ENCODE measurements at places on chromosomes 12 and 14.

DNA sequence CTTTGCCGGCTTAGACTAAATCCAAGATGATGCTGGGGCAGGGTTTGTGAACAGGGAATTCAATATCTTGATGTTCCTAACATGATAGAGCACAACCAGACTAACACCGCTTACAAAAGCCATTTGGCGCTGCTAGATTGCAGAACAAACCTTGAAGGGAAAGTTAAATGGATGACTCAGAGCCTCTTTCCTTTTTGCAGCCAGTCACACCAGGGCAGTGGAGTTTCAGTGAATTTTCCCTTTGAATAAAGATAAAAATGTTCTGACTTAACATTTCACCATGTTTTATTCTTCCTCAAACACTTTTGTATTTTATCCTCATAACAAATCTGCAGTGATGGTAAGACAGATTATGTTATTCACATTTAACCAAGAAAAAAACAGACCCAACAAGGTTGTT lies 47.3 kb downstream of the PDE6H start:
- DNase-seq, result no peak

DNA sequence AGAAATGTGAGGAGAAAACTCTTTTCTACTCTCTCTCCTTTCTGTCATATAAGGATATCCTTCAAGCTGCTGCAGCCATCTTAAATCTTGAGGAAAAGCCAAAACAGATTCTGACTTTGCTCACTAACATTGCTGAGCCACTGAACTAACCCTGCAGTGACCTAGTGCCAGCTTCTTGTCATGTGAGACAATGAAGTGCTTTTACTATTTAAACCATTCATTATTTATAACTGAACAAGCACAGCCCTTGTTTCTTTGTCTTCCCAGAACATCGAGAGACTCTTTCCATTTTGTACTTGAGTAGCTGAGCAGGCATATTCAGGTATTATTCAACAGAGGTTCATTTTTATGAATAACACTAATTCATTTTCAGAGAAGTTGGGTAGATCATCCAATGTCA lies 455.0 kb upstream of the TMPO start:
- no peak for DNase-seq

DNA sequence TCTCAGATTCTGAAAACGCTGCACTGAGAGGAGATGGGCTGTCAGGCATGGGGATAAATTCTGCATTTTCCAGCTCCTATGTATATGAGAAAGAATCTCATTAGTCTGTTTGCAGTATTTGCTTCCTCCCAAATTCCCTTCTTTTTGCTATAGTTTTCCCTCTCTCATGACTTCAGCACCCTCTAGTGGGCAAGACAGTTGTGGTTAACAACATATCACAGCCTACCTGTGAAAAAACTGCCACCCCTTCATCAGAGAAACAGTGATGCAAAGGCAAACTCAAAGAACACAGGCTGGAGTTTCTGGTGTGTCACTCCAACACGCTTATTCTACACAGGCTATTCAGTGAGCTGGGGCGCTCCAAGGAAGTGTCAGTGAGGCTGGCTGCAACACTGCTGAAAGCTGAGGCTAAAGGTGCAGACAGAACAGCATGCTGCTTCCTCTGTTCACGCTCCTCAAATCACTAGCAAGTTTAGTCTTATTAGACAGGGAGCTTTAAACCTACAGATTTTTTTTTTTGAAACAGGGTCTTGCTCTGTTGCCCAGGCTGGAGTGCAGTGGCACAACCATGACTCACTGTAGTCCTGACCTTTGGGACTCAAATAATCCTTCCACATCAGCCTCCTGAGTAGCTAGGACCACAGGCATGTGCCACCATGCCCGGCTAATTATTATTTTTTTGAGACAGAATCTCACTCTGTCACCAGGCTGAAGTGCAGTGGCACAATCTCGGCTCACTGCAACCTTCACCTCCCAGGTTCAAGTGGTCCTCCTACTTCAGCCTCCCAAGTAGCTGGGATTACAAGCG lies 19.3 kb downstream of the ZC2HC1C start:
- peak; percentile 61 for DNase-seq

- DNase-seq, result no peak
Observed at GRCh38 chr14:69181491-69181890, 9.8 kb upstream of the EXD2 start.

DNA sequence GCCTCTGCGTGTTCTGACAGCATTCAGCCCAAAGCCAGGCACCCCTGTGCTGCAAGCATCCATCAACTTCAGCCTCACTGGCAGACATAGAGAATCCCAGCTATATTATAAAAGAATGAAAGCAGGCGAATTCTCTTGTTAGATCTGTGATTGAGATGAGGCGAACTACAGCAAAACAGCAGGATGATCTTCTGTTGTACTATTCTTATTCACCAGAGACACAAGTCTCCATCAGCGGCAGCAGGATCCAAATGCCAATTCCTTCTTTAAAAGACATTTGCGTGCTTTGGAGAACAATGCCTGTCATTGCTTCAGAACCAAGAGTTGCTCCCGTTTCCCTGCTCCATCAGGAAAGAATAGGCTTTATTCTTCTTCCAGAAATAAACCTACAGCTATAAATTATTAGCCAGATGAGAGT lies 188.9 kb downstream of the SLC41A2 start:
- DNase-seq, result no peak

DNA sequence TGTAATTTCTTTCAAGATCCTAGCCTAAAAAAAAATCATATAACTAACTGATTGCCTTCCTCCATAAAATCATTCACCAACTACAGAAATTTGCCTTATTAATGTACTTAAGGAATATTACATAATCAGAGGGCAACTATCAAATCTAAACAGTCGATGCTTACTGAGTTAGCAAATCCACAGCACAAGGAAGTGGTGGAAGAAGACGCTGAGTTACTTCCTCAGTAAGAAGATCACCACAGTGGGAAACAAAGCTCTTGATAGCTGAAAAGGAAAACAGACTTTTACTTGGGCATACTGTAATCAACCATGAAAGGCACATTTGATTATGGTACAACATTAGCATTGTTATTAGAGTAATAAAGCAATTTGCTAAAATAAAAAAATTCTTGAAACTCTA lies 48.7 kb downstream of the HEATR5A start:
- DNase-seq, result no peak

DNA sequence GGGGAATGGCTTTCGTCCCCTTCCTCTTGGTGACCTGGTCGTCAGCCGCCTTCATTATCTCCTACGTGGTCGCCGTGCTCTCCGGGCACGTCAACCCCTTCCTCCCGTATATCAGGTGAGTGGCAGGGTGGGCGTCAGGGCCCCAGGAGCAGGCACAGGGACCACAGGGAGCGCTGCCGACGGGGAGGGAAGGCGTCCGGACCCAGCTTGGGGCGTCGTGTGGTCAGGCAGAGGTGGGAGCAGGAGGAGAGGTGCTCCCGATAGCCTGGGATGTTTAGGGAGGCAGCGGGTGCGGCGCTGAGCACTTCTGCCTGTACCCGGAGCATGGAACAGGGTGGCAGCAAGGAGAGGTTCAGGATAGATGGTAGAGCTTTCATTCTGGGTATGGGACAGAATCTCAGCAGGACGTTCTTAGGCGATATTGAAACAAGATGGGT lies 444 bp downstream of the DRAM1 start:
- peak; percentile 42 for DNase-seq

DNA sequence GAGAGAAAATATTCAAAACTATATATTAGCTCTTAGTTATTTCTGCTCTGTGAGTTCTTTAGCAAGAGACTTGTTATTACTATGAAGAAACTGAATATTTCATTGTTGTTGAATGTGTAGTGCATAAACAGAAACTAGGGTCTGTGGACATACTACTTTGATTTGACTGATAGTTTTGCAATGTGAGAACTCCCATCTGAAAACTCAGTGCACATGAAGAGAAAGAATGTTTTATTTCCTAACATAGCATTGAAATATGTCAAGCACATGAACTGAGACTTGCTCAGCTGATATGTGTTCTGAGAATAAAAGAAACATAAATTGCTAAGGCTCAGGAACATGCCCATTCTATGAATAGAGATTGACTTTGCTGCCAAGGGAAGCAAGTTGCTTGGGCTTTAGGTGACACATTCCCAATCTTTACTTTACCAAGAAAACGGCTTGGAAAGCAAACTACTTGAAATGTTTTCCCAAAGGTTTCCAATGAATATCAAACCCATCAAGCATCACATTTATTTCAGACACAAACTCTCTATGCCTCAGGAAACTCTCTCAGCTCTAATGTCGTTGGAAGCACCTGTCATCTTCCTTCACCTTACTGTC lies 290.4 kb downstream of the SLC16A7 start:
- no peak for DNase-seq

GRCh38 chr14:101127224-101127623 lies 223.7 kb upstream of the RTL1 start:
- DNase-seq, result no peak

DNA sequence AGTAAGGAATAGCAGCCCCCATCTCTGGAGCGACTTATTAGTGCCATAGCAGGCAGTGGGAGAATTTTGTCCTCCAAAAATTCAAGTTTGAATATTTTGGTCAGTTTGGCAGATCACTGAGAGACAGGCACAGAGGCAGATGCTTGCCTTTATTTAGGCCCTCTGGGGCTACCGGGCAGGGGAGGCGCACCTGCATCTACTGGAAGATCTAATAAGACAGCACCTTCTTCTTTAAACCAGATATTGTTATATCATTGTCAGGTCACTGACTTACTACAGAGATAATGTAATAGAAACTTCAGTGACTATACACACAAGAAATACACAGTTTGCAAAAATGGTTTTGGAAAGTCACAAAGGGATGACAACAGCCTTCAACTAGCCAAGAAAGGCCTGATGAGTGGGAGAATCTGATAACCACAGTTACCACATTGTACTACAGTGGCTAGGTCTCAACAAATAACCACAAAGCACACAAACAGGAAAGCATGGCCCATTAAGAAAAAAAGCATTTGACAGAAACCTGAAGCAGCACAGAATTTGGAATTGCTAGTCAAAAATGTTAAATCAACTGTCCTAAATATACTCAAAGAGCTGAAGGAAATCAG lies 56.8 kb downstream of the CDK17 start:
- no peak for DNase-seq

GRCh38 chr12:131347345-131347714 lies 363.6 kb upstream of the SFSWAP start:
- DNase-seq, result no peak

GRCh38 chr14:26121181-26121580 lies 476.7 kb downstream of the NOVA1 start:
- no peak for DNase-seq

GRCh38 chr14:91753501-91754128 lies 21.7 kb upstream of the CATSPERB start:
- no peak for DNase-seq

- no peak for DNase-seq
Observed at GRCh38 chr12:104720339-104721038, 237.6 kb downstream of the SLC41A2 start.

DNA sequence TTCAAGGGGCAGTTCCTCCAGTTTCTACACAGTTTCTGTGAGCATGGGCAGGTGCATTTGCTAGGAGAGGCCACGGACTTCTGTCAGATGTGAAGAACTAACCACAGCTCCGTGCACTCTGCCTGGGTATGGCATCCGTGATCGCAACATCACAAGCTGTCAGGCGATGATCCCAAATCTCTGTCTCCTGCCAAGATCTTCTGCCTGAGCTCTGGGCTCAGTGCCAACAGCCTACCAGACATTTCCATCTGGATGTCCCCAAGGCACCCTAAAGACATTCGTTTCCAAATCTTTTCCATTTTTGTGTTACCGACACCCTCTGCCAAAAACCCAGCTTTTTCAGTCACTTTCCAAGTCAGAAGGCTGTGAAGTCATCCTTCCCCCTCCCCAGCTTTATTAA lies 292.1 kb downstream of the GLT1D1 start:
- DNase-seq, result no peak

GRCh38 chr14:21256539-21257393 lies 12.5 kb downstream of the HNRNPC start:
- no peak for DNase-seq

GRCh38 chr12:92546635-92547348 lies 156.0 kb upstream of the PLEKHG7 start:
- no peak for DNase-seq

- no peak for DNase-seq
Observed at GRCh38 chr14:80213602-80214001, 2.3 kb upstream of the DIO2 start.

GRCh38 chr12:67419810-67420209 lies 150.7 kb downstream of the CAND1 start:
- no peak for DNase-seq

- DNase-seq, result no peak
Observed at GRCh38 chr12:32606443-32606842, 72.7 kb upstream of the DNM1L start.

- DNase-seq, result no peak
Observed at GRCh38 chr12:2922329-2922728, 31.6 kb downstream of the TULP3 start.

- DNase-seq, result peak; percentile 80
Observed at GRCh38 chr14:95307402-95308041, 12.2 kb downstream of the CLMN start.

DNA sequence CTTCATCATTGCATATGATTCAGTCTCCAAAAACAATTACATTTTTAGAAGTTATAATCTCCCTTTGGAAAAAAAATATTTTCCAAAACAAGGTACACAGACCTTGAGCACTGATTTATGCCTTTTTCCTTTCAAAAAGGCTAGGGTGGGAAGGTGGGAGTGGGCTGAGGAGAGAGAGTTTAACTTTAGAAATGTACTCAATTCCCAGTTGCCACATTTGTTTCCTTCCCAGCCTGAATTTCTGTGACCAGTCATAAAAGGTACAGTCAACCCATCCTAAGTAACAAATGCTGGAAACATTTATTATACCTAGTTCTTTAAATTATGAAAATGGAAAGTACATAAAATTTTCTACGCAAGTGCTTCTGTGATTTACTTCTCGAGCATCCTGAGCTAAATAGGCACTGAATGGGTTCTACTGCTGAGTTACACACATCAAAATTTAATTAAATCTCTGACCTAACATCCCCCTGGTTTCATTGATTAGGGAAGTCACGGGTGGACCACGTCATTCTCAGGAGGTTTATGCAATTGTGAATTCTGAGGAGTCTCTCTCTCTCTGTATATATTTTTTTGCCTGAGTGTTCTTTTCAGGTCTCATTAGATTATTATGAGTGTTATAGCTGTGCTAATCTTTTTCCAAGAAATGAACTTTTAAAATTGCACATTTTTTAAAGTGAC lies 371.8 kb downstream of the BTG1 start:
- no peak for DNase-seq

- no peak for DNase-seq
Observed at GRCh38 chr12:8018666-8019581, 13.6 kb upstream of the FOXJ2 start.

- no peak for DNase-seq
Observed at GRCh38 chr14:104246401-104247335, 108.3 kb downstream of the KIF26A start.

- no peak for DNase-seq
Observed at GRCh38 chr12:106178562-106178961, 39.8 kb upstream of the NUAK1 start.

GRCh38 chr12:130711756-130712155 lies 4.3 kb downstream of the RIMBP2 start:
- DNase-seq, result no peak
